Brain pericyte (primary cell): ENCODE measurements at places on chromosomes 3 and 15.

DNA sequence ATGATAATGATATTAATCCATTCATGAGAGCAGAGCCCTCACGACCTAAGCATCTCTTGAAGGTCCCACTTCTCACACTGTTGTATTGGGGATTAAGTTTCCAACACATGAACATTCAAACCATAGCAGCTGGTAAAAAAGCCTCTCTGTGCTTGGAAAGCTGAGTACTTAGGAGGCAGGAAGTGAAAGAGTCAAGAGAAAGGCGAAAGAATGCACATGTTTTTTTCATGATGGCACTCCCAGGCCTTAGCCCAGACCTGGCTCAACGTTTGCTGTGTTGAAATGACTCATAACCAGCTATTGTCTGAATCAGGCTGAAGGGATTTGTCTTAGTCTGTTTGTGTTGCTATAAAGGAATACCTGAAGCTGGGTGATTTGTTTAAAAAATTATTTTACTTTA lies 84.4 kb upstream of the RGMA start:
- DNase-seq: no peak

GRCh38 chr3:71300951-71301393 lies 282.6 kb downstream of the FOXP1 start:
- no peak for DNase-seq

DNA sequence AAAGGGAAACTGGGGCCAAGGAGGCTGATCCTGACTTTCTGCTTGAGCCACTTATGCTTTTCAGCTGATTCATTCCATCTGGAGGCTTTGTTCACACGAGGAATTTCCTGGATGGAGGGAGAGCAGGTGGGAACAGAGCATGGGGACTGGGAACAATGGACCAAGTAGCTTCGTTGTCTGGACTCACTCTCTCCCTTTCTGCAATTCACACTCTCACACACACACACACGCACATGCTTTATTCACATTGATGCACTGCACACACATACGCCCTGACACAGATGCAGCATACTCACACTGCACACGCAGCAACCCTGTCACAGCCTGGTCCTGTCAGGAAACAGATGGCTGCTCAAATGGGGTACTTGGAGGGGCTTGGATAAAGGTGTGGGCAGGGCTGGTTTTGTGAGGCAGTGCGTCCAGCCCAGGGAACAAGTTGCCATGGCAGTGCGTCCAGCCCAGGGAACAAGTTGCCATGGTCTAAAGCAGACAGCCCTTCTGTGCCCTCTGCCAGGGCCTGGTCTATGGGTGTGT lies 19.8 kb upstream of the CHCHD6 start:
- DNase-seq: no peak

DNA sequence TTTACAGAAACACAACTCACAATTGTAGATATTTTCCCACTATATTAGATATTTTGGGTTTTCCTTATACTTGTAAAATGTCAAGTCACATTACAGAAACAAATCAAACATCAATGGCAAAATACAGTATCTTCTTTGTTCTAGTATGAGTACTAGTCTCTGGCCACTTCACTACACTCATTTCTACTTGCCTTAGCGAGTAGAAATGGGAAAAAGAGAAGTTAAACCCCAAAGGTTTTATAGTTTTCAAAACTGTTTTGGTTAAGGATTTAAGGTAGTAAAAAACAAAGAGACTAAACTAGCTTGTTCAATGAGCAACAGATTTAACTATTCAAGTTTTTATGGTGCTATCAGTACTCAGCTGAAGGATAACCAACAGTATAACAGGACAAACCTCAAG lies 81.7 kb downstream of the BTD start:
- no peak for DNase-seq

GRCh38 chr15:25504307-25504706 lies 65.5 kb upstream of the UBE3A start:
- DNase-seq: no peak

- DNase-seq: no peak
Measured at GRCh38 chr3:153749070-153749610, 372.1 kb upstream of the ARHGEF26 start.

DNA sequence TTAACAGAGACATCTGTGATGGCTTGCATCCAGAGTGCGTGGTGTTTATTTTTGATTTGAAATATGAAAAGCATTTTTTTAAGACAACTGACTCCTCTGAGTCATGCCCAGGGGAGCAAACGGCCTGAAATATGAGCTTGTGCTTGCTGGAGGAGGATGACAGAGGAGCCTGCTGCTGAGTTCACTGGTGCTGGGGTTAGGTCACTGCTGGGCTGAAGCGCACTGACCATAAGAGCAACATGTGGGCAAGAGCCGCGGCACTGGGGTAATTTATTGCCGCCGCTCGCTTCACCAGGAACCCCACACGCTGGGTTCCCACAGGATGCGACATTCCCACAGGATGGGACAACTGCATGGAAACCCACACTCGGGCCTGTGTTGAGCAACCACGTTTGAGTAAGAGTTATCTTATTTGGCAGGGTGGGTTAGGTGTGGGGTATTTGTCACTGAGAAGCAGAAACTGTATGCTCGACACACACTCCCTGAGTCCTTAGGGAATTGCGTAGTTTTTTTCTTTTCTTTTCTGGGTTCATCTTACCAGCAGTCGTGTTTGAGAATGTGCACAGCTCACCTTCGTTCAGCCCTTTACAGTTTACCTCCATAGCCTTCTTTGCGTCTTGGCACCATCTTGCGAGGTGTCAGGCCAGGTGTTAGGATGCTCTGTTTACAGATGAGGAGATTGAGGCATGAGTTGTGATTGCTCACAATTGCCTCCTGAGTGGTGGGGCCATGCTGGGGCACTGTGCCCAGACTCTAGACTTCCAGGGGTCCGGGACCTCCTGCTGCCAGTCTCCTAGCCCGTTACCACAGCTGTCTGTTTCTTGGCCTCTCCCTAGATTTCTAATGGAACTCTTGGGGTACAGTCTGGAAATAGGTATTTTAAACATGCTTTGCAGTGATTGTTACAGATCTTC lies 60.4 kb downstream of the SMAD3 start:
- peak; percentile 96 for DNase-seq

GRCh38 chr3:70386846-70387245 lies 74.4 kb upstream of the MDFIC2 start:
- DNase-seq: no peak
